T47D (cell line): ENCODE measurements at places on chromosomes 13 and 19.

- DNase-seq, result no peak
These were observed 9.7 kb upstream of the MEF2B start for GRCh38 chr19:19179548-19180441.

DNA sequence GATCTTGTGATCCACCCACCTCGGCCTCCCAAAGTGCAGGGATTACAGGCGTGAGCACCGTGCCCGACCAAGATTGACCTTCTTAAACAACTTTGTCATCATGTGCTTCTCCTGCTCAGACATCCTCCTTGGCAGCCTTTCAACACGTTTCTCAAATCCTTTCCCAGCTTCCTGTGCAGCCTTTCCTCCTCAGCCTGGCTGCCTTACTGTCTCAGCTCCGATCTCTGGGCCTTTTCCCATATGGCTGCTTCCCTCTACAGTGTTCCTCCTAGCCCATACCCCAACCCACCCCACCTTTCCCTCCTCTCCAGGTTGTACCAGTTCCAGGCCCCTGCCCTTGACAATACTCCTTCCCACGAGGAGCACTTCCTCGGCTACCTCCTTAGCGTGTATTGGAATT lies 7.2 kb downstream of the PHF11 start:
- DNase-seq, result no peak

GRCh38 chr13:33758113-33758512 lies 59.8 kb upstream of the RFC3 start:
- no peak for DNase-seq

DNA sequence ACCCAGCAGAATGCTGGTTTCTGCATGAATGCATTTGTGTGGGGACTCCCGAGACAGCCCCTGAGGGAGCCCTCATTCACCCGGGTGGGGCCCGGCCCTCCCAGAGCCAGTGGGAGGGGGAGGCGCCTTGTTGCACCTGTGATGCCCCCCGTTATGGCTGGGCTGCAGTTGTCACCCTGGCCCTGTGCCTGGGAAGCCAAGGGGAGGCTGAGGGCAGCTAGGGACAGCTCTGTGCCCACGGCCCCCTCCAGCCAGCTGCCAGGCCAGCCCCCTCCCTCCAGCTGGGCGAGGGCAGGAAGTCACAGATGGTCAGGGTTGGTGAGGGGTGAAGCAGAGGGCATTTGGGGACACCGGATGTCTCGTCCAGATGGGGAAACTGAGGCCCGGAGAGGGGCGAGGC lies 26.1 kb downstream of the NFIC start:
- no peak for DNase-seq

GRCh38 chr13:35833608-35834275 lies 297.4 kb downstream of the DCLK1 start:
- DNase-seq, result no peak

DNA sequence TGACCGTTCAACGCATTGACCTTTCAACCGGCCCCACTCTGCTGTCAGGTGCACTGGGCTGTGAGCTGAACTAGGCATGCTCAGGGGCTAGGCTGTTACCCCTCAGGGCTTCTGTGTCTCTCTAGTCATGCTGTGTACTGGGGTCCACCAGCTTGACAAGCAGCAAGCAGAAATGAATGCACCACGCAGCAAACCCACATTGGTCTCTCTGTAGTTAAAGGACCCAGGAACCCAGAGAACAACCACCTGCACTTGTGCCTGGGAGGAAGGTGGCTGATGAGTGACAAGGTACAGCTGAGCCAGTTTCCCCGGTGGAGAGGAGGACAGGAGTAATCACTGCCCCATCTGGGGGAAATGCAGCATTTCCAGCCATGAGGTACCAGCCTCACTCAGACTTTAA lies 159.9 kb downstream of the USP12 start:
- DNase-seq, result no peak

DNA sequence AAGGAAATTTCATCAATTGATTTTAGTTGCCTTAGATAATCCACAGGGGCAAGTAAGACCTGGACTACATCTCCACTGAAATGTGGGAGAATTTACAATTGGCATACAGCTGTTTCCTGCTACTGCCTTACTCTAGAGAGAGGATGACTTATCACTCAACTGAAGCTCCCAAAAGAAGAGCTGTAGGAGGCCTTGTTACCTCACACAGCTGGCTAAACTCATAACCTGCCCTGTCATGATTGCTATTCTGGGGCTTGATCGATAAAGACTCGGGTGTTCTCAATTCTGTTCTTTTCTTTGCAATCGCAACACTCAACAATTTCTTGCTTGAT lies 1396.4 kb downstream of the EFNB2 start:
- no peak for DNase-seq

DNA sequence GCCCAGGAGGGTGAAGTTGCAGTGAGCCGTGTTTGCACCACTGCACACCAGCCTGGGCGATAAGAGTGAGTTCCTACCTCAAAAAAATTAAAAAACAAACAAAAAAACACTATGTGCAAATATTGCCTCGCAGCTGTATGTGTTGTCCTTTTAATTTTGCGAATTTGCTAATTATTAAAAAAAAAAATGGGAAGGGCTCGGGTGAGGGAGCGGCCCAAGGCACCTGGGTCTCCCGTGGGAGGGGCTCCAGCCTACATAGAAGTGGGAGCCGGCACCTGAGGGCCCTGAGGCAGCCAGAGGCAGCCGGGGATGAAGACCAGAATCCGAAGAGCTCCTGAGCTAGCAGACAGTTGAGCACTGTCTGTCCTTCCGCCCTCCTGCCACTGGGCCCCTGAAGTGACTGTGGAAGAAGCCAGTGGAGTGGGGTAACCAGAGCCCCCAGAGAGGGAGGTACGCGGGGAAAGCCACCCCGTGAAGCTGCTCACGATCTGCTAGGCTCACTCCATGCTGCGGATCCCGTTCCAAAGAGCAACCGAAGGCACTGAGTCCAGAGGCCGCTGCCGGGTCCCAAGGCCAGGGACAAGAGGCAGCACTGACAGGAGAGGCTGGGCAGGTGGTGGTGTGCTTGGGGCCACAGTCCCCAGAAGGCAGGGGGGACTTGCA lies 6.5 kb downstream of the IZUMO4 start:
- DNase-seq, result no peak

DNA sequence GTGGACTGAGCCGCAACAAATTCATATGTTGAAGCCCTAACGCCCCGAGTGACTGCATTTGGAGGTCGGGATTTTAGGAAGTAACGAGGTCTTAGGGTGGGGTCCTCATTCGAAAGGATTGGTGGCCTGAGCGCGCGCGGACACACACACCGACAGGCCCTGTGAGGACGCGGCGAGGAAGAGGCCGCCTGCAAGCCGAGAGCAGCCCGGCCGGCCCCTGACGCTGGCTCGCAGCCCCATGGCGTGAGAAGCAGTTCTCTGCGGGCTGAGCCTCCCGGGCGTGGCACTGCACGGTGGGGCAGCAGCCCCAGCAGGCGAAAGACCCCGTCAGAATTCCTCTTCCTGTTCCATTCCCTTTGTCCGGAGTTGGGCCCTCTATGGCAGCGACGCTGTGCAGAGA lies 131.2 kb downstream of the CRYL1 start:
- DNase-seq, result no peak

- no peak for DNase-seq
These were observed 13.6 kb upstream of the ZNF611 start for GRCh38 chr19:52748336-52748950.

DNA sequence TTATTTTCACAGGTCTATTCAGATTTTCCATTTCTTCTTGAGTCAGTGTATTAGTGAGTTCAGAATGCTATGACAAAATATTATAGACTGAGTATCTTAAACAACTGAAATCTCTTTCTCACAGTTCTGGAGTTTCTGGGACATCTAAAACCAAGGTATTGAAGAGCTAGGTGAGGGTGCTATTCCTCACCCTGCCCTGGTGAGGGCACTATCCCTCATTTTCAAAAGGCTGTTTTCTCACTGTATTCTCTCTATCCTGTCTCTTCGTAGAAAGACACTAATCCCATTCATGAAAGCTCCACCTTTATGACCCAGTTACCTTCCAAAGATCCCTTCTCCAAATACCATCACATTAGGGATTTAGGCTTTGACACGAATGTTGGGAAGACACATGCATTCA lies 1617.1 kb downstream of the PCDH9 start:
- DNase-seq, result no peak

DNA sequence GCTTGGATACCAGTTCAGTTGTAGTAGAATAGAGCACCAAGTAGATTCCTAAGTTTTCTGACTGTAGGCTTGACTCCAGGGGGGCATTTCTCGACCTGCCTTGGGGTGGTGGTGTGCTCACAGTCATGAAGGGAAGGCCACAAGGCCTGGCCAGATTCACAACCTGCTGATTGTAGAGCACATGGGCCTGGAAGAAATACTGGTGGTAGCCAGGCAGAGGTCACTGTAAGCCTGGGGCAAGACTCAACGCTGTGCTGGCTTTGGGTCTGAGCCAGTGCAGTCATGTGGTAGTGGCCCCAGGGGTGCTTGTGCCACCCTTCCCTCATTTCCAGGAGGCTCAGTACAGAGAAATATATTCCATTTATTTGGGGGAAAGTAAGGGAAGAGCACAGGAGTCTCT lies 832.3 kb upstream of the SLC10A2 start:
- no peak for DNase-seq

DNA sequence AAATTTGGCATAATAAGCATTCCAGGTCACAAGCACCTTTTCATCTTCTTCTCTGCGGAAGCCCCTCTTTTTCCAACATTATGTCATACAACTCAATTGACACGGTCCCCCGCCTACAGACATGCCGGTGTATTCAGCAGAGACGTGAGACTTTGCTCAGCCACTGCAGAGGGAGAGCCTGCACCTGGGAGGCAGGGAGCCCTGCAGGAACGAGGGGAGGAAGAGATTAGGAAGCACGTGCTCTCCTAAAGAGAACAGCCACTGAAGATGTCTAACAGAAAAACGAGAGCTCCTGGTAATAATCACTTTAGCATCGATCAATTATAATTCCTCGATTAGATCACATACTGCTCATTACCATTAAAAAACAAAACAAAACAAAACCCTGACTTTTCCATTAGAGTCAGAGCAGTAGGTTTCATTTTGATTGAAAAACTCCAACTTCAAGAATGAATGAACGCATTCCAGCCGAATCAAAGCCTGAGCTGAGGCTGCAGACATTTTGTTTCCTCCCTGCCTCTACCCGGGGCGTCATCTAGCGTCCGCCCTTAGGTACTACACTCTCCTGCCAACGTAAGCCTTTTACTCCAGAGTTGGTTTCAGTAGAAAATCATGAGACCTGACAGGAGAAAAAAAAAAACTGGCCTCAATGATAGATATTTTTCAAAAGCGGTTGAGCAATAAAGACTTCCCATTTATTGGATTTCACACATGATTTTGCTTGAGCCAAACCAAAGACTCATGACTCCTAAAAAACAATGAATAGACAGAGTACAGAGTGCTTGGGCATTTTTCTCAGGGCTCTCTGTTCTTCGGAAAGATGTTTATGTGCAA lies 194.5 kb downstream of the KATNAL1 start:
- no peak for DNase-seq

- no peak for DNase-seq
These were observed 8.1 kb downstream of the SULT2B1 start for GRCh38 chr19:48560095-48560530.
